Neural crest cell (in vitro differentiated cells): ENCODE measurements at places on chromosomes 2 and 18. TPM values are rescaled to one million over a fixed set of nuclear protein-coding genes. Genes with fewer than 3 reads are reported as not detected.

- H3K36me3 ChIP-seq = no peaks in the 10 kb centered on the region
- peak overlapping the region; percentile 78 for H3K4me3 ChIP-seq
- DNase-seq = peak; percentile 87
- peak overlapping the region; percentile 43 for H3K27ac ChIP-seq
These were observed 704 bp upstream of the ODC1 start for GRCh38 chr2:10448576-10449485.

- H3K36me3 ChIP-seq = no peaks in the 10 kb centered on the region
- H3K27ac ChIP-seq = no peak overlapping the region
- H3K4me1 ChIP-seq = no peaks in the 10 kb centered on the region
- no peak overlapping the region for H3K4me3 ChIP-seq
These were observed 7.6 kb downstream of the MAB21L4 start for GRCh38 chr2:240888130-240888889.

GRCh38 chr2:232280341-232280740, 98.2 kb upstream of the ALPP start:
- H3K27ac ChIP-seq = no peak overlapping the region
- peaks cover 11% of the 10 kb centered on the region for H3K36me3 ChIP-seq
- no peak overlapping the region for H3K4me3 ChIP-seq
- H3K4me1 ChIP-seq = peaks cover 65% of the 10 kb centered on the region
- DNase-seq = no peak

DLGAP1 gene
- 11.5 and 11.7 TPM in 2 replicates for total RNA-seq

PDE11A gene
- total RNA-seq = 0.23 and 0.28 TPM in 2 replicates

MATN3 gene
- 1.3 and 1.9 TPM in 2 replicates for total RNA-seq
